ENCODE measurements at places on chromosomes 5 and 9.

- no peak for DNase-seq
Observed at GRCh38 chr9:88164850-88165249, 26.6 kb upstream of the SPATA31C2 start.

DNA sequence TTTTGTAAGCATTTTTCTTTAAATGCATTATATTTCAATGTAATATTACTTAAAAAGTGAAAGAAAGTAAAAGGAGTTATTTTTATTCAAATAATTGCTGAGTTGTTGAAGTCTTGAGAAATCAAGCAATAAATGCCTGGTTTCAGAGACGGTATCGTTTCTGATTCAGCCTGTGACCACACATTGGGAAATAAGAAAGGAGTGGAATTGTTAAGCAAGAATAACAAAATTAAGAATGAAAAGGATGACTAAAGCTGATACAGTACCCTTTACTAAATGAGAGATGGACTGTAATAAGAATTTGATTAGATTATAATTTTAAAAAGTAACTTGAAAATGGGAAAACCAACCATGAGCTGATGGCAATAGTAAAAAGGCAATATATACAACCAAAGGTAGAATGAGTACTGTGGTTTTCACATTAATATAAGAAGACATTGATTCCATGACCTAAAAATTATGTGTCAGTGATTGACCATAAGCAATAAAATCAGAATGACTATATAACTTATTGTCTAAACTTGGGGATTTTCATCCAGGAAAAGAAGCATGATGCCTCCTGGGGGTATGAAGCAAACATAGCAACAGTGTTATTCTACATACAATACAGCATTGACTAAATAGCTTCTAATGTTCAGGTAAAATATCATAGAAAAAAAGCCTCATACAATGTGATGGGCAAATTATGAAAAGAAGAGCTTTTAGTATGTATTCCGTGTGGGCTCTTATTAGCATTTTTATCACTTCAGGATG lies 101.9 kb upstream of the PRDM9 start:
- no peak for DNase-seq

DNA sequence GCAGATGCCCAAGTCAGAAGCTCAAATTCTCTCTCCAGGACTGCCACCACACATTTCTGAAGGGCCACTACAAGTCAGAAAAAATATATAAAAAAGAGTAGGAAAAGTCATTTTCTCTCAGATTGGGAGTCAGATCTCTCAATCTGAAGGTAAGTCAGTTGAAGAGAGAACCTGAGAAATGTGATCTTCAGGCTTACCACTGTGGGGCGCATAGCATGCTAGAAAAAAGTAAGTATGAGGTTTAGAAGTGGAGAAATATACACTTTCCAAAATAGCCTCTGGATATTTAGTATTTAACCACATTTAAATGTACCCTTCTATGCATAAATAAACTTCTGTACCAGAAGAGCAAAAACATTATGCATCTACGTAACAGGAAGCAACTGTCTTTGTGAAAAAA lies 800.7 kb upstream of the CTNND2 start:
- no peak for DNase-seq

DNA sequence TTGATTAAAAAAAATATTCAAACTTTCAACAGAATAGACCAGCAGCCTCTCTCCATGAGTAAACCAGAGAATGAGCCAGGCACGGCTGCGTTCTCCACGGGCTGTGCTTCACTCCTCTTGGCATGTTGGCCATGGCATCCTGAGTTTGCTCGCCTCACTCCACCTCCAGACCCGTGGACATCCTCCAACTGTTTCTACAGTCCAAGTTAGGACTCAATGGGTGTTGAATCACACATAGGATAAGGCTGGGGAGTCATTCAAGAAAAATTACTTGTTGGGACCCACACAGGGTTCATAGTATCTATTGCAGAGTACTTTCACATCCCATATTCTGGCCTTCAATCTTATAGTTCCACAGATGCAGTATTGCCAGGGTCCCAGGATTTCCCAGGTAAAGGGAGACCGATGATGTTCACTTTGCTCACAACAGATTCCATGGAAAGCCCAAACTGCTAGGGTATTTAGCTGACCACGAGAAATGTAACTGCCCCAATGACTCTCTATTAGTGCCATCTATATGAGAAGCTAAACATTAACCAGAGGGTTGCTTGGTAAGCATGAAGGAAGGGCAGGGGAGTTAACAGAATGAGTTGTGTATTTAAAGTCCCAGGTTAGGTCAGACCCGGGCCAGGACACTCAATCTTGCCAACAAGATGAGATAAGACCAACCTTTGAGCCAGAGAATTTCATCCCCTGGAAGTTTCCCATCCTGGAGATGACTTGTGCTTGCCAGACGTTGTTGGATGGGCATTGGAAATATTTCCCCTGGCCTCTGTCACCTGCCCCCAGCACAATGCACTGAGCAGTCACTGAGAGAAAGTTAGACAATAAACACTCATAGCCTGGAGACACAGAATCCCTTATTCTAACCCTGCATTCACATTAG lies 19.7 kb upstream of the GDA start:
- no peak for DNase-seq

DNA sequence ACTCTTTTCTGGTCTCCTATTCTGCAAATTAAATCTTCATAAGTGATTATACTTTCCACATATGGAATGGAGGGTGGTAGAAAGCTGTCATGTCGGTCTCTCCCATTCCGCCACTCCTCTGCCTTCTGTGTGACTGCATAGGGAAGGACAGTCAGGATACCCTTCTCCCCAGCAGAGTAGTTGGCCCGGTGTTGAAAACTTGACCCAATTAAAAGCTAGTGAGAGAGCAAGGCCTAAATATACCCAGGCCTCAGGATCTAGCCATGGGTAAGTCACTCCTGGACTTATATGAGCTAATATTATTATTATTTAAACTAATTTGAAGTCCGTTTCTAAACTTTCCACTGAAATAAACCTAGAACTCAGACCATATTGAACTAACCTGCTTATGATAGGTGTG lies 194.8 kb downstream of the TSSK1B start:
- no peak for DNase-seq

DNA sequence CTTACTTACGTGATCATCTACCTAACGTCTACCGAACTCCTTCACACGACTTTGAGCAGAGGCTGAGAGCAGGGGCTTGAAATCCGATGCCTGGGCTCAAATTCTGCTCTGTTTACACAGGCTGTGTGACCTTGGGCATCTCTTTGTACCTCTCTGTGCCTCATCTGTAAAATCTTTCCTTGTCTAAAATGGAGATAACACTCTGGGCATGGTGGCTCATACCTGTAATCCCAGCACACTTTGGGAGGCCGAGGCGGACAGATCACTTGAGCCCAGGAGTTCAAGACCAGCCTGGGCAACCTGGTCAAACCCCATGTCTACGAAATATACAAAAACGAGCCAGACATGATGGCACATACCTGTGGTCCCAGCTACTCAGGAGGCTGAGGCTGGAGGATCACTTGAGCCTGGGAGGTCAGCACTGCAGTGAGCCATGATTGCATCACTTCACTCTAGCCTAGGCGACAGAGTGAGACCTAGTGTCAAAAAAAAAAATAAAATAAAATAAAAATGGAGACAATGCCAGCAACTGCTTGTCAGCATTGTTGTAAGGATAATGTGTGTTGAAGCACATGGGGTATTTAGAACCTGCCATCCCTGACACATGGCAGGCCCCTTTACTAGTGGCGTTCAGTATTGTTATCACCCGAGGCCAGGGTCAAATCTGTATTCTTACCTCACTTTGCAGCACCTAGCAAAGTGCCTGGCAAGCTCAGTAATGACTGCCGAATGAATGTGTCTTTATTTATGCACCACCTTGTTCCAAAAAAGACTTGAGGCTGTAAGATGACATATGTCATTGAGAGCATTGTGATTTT lies 32.6 kb upstream of the CRB2 start:
- DNase-seq: no peak
